ENCODE measurements at places on chromosomes 11 and 22. TPM values are rescaled to one million over a fixed set of nuclear protein-coding genes. Genes with fewer than 3 reads are reported as not detected.
A peak's percentile ranks its signal among the peaks of the same experiment; 100 is the strongest.

DNA sequence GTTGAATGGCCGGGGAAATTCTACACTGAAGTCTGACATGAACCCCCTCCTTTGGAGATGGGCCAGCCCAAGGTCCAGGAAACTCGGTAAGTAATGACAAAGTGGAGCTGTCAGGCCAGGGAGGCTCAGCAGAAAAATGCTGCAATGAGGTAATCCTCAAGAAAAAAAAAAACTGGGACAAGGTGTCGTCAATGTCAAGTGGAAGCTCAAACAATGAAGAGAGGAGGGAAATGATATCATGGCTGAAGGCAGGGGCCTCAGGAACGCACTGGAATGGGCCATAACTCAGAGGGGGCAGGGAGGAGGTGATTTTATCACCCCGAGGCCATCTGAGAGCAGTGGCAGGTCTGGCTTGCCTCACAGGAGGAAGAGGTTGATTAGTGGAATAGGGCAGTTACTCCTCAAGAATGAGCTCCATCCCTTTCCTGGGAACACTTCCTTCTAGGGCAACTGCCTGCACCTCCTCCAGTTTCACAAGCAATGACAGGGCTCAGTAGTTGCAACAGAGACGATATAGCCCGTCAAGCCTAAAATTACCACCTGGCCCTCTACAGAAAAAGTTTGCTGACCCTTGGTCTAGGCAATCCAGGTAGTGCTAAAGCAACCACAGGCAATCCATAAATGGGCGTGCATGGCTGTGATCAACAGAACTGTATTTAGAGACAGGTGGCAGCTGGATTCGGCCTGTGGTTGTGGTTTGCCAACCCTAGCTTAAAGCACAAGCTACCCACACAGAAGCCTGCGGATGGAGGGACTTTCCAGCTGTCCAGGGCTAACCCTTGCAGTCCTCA, 65.2 kb downstream of the FBXO7 start:
- H3K4me1 ChIP-seq, result peaks cover 29% of the 10 kb centered on the region
- no peaks in the 10 kb centered on the region for H3K27me3 ChIP-seq
- no peaks in the 10 kb centered on the region for H3K36me3 ChIP-seq
- DNase-seq, result peak; percentile 72

GRCh38 chr22:38213319-38213989, 11.7 kb downstream of the MAFF start:
- H3K36me3 ChIP-seq, result peaks cover 14% of the 10 kb centered on the region
- H3K4me1 ChIP-seq, result peaks cover 28% of the 10 kb centered on the region
- H3K27ac ChIP-seq, result no peak overlapping the region
- no peaks in the 10 kb centered on the region for H3K27me3 ChIP-seq

DNA sequence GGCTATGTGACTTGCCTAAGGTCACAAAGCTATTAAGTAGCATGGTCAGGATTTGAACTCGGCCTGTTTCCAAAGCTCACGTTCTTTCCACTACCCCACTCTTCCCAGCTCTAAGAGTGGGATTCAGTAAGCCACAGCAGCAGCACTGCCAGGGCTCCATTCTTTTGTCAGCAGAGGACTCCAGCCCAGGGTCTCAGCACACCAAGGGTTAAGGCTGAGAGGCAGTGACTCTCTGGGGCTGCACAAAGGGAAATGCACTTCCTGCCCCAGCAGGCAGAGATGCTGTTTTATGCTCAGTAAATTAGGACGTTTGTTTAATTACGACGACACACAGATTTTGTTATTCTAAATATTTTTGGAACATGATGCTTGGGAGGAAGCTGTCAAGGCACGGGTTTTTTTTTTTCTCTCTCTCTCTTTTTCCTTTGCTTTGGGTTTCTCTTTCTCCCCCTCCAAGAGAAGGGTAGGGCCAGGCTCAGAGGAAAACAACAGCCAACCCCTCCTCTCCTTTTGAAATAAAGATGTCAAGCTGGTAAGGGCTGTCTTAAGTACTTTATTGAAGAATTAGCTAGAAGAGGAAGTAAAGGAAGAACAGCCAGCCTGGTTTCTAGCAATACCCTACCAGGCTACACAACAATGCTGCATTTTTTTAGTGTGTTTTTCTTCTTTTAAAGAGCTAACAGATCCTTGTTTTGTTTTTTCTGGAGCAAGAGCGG, 2.8 kb downstream of the MYH9 start:
- peak overlapping the region; percentile 79 for H3K27ac ChIP-seq
- no peaks in the 10 kb centered on the region for H3K27me3 ChIP-seq
- peak overlapping the region; percentile 96 for H3K4me3 ChIP-seq
- peaks cover 19% of the 10 kb centered on the region for H3K36me3 ChIP-seq

- DNase-seq, result no peak
- peaks cover 24% of the 10 kb centered on the region for H3K4me1 ChIP-seq
- no peak overlapping the region for H3K27ac ChIP-seq
Observed at GRCh38 chr11:69213964-69214363, 58.2 kb downstream of the SMIM38 start.

- H3K27me3 ChIP-seq, result no peaks in the 10 kb centered on the region
- no peak overlapping the region for H3K4me3 ChIP-seq
- H3K36me3 ChIP-seq, result no peaks in the 10 kb centered on the region
- H3K4me1 ChIP-seq, result peaks cover 13% of the 10 kb centered on the region
Observed at GRCh38 chr22:32528984-32529982, 54.7 kb downstream of the FBXO7 start.

- peaks cover 26% of the 10 kb centered on the region for H3K4me1 ChIP-seq
- no peak for DNase-seq
- no peak overlapping the region for H3K27ac ChIP-seq
- H3K27me3 ChIP-seq, result no peaks in the 10 kb centered on the region
- no peak overlapping the region for H3K4me3 ChIP-seq
Observed at GRCh38 chr11:1302461-1303125, 6.8 kb downstream of the TOLLIP start.

- DNase-seq, result no peak
- H3K4me3 ChIP-seq, result no peak overlapping the region
- peaks cover 33% of the 10 kb centered on the region for H3K36me3 ChIP-seq
- no peaks in the 10 kb centered on the region for H3K4me1 ChIP-seq
- no peak overlapping the region for H3K27ac ChIP-seq
Observed at GRCh38 chr11:112096194-112096593, 9.5 kb downstream of the SDHD start.

DNA sequence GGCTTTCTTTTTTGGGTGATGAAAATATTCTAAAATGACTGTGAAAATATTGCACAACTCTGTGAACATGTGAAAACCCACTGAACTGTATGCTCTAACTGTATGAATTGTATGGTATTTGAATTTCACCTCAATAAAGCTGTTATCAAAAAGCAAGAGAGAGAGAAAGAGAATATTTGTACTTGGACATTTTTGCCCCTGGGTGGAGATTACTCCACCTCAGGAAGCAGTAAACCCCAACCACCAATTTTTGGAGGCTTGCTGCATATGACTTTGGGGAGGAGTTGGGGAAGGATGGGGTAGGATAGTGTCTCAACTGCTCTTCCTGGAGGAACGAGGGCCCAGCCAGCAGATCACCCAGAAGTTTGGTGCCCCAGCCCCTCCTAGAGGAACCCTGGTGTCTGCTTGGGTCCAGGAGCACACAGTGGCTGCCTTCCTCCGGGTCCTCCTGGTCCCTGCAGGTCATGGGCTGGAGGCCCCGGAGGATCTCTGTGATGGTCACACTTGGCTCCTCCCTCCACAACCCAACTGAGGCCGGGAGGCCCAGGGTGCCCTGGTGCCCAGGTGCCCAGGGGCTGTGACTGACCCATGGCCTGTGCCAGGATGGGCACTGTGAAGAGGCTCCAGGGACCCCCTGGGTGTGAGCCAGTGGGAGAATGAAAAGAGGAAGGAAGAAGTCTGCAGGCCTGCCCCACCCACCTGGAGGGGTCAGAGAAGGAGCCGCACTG, 15.3 kb upstream of the PICK1 start:
- H3K27ac ChIP-seq, result no peak overlapping the region
- no peaks in the 10 kb centered on the region for H3K4me1 ChIP-seq
- no peak for DNase-seq
- H3K27me3 ChIP-seq, result no peaks in the 10 kb centered on the region
- no peaks in the 10 kb centered on the region for H3K36me3 ChIP-seq

GRCh38 chr22:47065756-47066615, 303.5 kb downstream of the TBC1D22A start:
- no peak overlapping the region for H3K27ac ChIP-seq
- H3K27me3 ChIP-seq, result no peaks in the 10 kb centered on the region
- no peak overlapping the region for H3K4me3 ChIP-seq
- no peaks in the 10 kb centered on the region for H3K4me1 ChIP-seq
- DNase-seq, result no peak

DNA sequence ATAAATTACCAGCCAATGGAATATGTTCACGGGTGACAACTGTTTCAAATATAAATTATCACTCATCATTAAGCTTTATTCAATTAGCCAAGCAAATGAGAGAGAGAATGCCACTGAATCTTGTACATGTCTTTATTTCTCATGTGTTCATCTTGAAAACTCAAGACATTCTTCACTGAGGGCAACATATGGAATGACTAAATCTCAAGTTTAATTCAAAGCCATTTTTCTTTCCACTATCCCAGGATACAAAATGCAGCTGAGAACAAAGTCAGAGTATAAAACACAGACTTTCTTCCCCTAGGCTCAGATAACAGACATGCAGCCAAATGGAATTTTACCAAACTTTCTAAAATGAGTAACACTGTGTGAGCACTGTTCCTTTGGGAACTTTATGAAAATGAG, 12.1 kb upstream of the BBOX1 start:
- no peak overlapping the region for H3K27ac ChIP-seq
- H3K27me3 ChIP-seq, result no peaks in the 10 kb centered on the region
- no peak overlapping the region for H3K4me3 ChIP-seq
- no peaks in the 10 kb centered on the region for H3K36me3 ChIP-seq

- no peak overlapping the region for H3K27ac ChIP-seq
- H3K36me3 ChIP-seq, result no peaks in the 10 kb centered on the region
- no peak overlapping the region for H3K4me3 ChIP-seq
Observed at GRCh38 chr22:24584871-24585411, 7.9 kb downstream of the LRRC75B start.

DNA sequence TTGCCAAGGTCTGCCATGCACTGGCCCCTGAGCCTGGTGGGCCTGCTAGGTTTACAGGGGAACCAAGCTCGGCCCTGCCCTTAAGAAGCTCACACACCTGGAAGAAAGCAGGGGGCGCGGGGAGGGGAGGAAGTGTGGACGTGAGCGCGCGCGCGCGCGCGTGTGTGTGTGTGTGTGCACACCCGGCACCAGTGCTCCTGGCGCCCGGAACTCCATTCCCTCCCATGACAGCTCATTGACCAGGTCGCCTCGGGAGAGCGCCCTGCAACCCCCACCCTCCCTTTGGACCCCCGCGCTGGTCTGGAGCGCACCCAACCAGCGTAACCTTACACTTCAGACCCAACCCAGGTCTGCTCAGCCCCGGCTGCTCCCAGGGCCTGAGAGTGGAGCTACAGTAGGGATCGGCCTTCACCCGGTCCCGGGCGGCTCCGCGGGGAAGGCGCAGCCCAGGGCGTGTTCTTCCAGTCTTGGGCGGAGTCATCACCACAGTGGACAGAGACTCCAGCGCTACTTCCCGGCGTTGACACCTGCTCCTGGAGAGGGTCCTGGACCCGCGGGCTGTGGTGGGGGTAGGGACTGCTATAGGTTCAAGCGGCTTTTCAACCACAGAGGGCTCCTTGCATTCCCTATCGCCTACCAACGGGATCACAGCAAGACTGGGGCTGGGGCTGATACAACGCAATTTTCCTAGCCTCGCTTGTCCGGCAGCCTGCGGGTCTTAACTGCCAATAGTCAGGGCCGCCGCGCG, 1.5 kb downstream of the GALNT18 start:
- DNase-seq, result no peak
- H3K36me3 ChIP-seq, result no peaks in the 10 kb centered on the region
- no peaks in the 10 kb centered on the region for H3K4me1 ChIP-seq
- peaks cover 18% of the 10 kb centered on the region for H3K27me3 ChIP-seq

DNA sequence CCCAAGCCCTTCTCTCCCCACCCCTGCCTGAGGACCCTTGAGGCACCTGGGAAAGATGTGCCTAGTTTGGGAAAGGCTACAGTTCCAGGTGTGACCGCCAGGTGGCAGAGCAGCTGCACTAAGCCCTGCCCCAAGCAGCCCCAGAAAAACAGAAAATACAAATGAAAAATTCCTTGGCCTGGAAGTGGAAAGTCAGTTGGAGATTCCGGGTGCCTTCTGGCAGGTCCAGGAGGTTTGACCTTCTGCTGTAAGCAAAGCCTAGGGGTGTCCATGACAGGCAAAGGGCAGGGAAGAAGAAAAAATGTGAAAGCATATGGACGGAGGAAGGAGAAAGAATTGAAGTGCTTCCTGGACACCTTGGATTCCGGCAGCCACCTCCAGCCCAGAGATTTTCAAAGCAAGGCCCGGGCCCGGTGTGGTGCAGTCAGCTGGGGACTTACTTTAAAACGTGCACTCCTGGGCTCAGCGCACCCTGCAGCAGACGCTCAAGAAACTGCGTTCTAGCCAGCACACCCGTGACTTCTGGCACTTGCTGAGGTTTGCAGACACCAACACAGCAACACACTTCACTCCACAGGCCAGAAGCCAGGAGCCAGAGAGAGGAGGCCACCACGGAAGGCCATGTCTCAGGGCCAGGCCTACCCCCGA, 37.3 kb upstream of the SLC22A12 start:
- peak; percentile 58 for DNase-seq
- H3K27me3 ChIP-seq, result no peaks in the 10 kb centered on the region
- no peak overlapping the region for H3K27ac ChIP-seq
- peaks cover 10% of the 10 kb centered on the region for H3K4me1 ChIP-seq

- H3K27ac ChIP-seq, result no peak overlapping the region
- H3K27me3 ChIP-seq, result no peaks in the 10 kb centered on the region
- no peak overlapping the region for H3K4me3 ChIP-seq
- H3K4me1 ChIP-seq, result no peaks in the 10 kb centered on the region
- DNase-seq, result no peak
Observed at GRCh38 chr22:17695986-17696385, 57.4 kb downstream of the BCL2L13 start.

The NDUFC2 gene
- 394 TPM for total RNA-seq

The KCNQ1OT1 gene
- total RNA-seq, result 3.4 TPM

The CBX7 gene
- 28.2 TPM for total RNA-seq

The ADSL gene
- total RNA-seq, result 66.2 TPM

The TCN2 gene
- total RNA-seq, result 12.9 TPM

The TEX54 gene
- total RNA-seq, result not detected

The PHF21B gene
- total RNA-seq, result not detected

The GATD1 gene
- 61.9 TPM for total RNA-seq

All from PC-9 (cell line).